ENCODE measurements at places on chromosomes 3 and 15.

- DNase-seq, result no peak
Observed at GRCh38 chr3:184815046-184815930, 3.3 kb downstream of the VPS8 start.

- no peak for DNase-seq
Observed at GRCh38 chr15:92049290-92049989, 195.9 kb downstream of the SLCO3A1 start.

DNA sequence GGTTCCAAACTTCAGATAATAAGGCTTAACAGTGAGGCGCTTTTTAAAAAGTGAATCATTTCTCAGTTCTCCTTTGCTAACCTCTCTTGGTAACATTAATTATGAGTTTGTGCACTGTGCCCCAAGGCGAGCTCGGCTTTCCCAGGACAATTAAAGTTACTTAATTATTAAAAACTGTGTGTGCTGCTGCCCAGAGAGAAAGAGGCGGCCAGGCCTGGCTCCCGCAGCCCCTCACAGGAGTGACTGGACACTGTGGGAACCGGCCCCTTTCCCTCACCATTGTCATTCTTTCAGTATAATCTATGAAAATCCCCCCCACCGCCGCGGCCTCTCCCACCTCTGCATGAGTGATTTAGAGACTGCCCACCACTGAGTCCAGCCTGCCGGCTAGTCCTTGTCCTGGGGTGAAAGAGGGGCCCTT lies 43.1 kb upstream of the HES1 start:
- no peak for DNase-seq

DNA sequence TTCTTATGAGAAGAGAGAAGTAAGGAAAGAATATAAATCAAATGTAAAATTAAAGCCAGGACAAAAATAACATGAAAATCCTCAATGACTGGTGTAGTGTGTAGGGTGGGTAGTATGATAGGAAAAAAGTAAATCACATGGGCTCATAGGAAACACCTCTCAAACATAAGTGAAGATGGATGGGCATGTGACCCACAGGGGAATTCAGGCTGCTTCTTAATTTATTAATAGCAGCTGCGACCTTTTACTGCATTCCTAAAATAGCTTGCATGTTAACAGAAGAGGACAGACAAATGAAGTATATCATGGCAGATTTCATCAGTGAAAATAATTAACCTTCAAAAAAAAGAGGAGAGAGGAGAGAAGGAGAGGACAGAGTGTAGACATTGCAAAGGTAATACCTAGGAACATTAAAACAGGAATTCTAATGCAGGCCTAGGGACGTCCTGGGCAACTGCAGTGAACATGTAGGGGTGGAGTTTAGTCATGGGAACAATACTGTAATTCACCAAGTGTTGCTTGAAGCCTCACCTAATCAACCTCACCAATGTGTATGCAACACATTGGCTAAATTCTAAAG lies 132.9 kb downstream of the KCNMB2 start:
- DNase-seq, result no peak

GRCh38 chr3:120284747-120285507 lies at the start of gene GPR156:
GPR156 (minus strand) TSS chr3:120285222; CDS start chr3:120244098, 41,124 bp downstream.
- no peak for DNase-seq

All from activated T-helper 9 cell treated with anti-CD3 and anti-CD28 coated beads, Interleukin-2, amount 50 U/mL, for 16 hours (primary cell).